ENCODE measurements at places on chromosomes 12 and 14. TPM values are rescaled to one million over a fixed set of nuclear protein-coding genes. Genes with fewer than 3 reads are reported as not detected.

The TSHR gene
- not detected for total RNA-seq

The CIROP gene
- not detected for total RNA-seq

The BMAL2 gene
- total RNA-seq = 21.6 TPM

The SIX4 gene
- 8.7 TPM for total RNA-seq

The ADAMTS20 gene
- under 0.01 TPM for total RNA-seq

The CCNB1IP1 gene
- 49.7 TPM for total RNA-seq

The IPO8 gene
- 35.4 TPM for total RNA-seq

The CLEC9A gene
- not detected for total RNA-seq

The RPL10L gene
- 0.43 TPM for total RNA-seq

The TMTC1 gene
- total RNA-seq = 33.2 TPM

The PLD4 gene
- total RNA-seq = not detected

The C12orf76 gene
- 9.5 TPM for total RNA-seq

The EEF1AKMT3 gene
- 6.9 TPM for total RNA-seq

The LALBA gene
- total RNA-seq = not detected

The ANAPC5 gene
- total RNA-seq = 180 TPM

The ACTR10 gene
- total RNA-seq = 57.0 TPM

The IGF1 gene
- total RNA-seq = under 0.01 TPM

The SOX5 gene
- 13.8 TPM for total RNA-seq

The EEA1 gene
- total RNA-seq = 25.0 TPM

The AP5M1 gene
- 18.7 TPM for total RNA-seq

The FBXW8 gene
- 30.3 TPM for total RNA-seq

The OR4K2 gene
- total RNA-seq = not detected

The FAM90A1 gene
- total RNA-seq = not detected

The PRIMA1 gene
- not detected for total RNA-seq

The GPR162 gene
- total RNA-seq = 2.6 TPM

The PACS2 gene
- 35.0 TPM for total RNA-seq

The CCER1 gene
- total RNA-seq = not detected

The SNAPC1 gene
- total RNA-seq = 27.2 TPM

The OR6C2 gene
- not detected for total RNA-seq

The INSM2 gene
- total RNA-seq = not detected

The TMEM52B gene
- total RNA-seq = 3.5 TPM
